Fibroblast of villous mesenchyme (primary cell): ENCODE measurements at places on chromosomes 5 and 9.

- peak; percentile 88 for DNase-seq
These were observed 2.1 kb upstream of the ANXA1 start for GRCh38 chr9:73149371-73150067.

GRCh38 chr9:112037281-112038016 is 137.6 kb downstream of the SUSD1 start:
- peak; percentile 77 for DNase-seq

- DNase-seq, result peak; percentile 39
These were observed 145.4 kb upstream of the RAD23B start for GRCh38 chr9:107137495-107138202.

- peak; percentile 25 for DNase-seq
These were observed 67.4 kb upstream of the TBC1D9B start for GRCh38 chr5:179974946-179975712.

- peak; percentile 8 for DNase-seq
These were observed 57.3 kb downstream of the RIGI start for GRCh38 chr9:32468740-32469139.

DNA sequence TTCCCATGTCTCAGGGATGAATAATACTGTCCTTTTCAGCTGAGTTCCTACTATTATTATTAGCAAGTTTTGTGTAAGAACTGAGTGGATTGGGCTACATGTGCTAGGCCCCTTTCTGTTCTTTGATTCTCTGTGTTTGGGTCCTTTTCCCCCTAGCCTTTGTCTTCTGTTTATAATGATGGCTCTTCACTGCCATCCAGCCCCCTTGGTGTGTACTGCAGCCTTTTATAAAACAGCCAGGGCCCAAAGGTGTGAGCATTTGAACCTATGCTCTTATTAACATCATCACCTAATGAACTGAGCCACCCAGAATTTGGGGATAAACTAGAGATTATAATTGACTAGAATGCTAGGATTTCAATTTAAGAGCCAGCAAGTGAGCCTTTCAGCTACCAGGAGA is 52.6 kb downstream of the PLAC8L1 start:
- DNase-seq, result no peak

DNA sequence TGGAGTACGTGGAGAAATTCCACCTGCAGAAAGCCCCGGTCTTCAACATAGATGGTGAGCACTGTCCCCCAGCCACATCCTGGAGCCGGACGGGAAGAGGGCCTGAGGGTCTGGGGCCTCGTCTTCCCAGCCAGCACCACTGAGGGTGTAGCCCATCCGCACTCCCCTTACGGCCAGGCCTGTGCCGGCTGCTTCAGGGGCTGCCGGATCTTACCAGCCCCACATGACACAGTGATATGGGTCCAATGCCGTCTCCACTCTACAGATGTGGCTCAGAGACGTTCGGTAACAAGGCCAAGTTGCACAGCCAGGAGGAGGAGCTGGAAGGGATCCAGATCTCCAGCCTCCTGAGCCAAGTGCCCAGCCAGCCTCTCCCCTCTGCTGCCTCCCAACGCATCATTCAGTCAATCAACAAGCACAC is 21.3 kb downstream of the GLT6D1 start:
- DNase-seq, result no peak

DNA sequence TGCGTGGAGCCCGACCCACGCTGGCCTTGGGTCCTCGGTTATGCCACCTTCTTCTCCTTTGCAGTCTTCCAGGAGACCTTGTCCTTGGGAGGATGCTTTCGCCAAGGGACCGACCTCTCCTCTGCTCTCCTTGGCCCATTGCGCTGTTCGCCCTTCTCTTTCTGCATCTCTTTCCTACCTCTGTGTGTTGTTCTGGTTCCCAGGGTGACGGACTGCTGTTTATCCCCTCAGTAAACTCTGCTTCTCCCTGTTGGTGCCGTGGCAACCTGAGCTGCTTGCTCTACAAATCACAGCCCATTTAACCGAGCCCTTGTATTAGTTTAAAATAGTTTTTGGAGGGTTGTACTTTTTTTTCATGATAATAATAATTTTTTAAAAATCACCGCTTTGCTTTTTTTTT is 97.9 kb downstream of the DAPK1 start:
- DNase-seq, result no peak

- DNase-seq, result no peak
These were observed 171.0 kb downstream of the RMI1 start for GRCh38 chr9:84151640-84152039.

DNA sequence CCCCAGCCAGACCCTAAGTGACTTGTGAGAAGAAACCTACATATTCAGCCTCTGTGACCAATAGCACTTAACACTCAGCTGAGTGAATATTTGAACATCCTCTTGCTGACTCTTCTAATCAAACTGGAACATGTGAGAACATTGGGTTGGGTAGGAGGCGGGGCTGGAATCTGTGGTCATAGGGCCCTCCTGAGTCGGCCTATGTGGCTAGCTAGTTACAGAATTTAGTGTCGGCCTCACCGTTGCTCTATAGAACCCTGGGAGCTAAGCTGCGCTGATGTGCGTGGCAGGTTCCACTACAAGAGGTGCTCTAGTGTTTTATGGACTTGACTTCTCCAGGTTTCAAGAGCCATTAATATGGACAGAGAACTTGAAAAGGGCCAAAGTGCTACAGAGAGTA is 138.8 kb downstream of the DROSHA start:
- no peak for DNase-seq

DNA sequence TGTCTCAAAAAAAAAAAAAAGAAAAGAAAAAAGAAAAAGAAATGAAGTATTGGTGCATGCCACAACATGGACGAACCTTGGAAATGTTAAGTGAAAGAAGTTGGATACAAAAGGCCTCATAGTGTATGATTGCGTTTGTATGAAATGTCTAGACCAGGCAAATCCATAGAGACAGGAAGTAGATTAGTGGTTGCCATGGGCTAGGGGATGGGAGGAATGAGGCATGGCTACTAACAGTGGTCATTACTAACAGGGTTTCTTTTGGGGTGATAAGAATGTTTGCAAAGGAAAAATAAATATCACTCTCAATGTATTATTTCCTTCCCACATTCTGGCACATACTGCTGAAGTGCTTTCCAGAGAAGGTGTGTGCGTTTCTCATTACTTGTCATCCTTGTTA is 44.1 kb downstream of the UGCG start:
- DNase-seq, result no peak

GRCh38 chr5:10624206-10624605 is 60.3 kb downstream of the ANKRD33B start:
- DNase-seq, result no peak

DNA sequence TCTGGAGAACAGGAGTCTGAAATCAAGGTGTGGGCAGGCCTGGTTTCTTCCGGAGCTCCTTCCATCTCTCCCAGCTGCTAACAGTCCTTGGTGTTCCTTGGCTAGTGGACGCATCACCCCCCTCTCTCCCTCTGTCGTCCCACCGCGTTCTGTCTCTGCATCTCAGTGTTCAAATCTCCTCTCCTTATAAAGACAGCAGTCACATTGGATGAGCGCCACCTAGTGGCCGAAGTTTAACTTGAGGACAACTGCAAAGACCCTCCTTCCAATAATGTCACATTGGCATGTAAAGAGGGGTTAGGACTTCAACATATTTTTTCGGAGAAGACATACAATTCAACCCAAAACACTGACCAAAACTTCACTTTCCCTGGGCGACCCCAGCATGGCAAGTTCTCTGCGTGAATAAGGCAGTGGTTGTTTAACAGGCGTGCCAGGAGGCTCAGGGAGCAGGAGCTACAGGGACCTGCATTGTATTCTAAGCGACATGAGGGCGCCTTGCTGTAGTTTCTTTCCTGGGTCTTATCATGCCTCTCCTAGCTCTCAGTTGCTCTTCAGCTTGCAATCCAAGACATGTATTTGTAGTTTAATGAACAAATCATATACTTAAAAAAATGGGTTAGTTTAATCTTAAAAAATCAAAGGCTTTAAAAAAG is 27.9 kb upstream of the BASP1 start:
- DNase-seq, result peak; percentile 92

DNA sequence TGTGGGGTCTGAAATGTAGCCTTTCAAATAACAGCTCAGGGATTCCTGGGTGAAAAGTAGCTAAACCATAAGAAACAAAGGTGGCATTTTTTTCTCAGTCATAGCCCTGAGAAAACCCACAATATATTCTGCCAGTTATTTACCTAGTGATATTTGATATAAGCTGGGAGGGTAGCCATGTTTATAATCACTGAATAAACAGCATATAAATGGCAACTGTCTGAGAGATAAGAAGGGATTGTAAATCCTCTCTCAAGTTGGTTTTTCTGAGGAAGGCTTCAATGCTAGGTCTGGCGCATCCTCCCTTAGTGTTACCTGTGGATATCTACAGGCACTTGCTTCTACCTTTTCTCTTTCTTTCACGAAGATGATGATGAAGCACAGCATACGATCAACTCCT is 1080.5 kb upstream of the DMAC1 start:
- DNase-seq, result no peak

DNA sequence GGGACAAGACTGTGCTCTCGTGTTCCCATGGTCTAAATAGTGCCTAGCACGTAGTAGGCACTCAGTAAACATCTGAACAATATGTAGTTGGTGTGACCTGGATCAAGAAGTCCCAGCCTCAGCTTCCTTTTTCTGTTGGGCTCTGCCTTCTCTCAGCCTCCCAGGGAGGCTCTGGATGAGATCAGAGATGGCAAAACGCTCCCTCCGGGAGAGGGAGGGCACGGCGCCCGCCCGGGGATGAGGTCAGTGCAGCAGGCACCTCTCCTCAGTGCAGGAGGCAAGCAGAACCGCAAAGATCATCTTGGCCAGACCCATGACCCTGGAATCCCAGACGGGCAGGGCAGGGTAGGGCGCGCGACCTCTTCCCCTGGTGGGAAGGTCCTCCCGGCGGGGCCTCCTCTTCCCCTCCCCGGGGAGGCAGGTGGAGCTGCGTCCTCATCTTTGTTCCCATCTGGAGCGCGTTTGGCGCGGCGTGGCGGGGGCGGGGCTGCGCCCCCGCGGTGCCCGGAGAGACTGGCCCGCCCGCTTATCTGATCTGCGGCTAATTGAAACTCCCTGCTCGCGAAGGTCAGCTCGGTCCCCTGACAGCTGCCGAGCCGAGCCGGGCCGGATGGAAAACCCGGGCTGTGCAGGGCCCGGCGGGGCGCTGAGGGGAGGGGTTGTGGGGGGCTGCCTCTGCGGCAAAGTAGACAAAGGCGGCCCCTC is 60.9 kb downstream of the CXXC5 start:
- peak; percentile 87 for DNase-seq

- DNase-seq, result no peak
These were observed 358.1 kb upstream of the PIK3R1 start for GRCh38 chr5:67857502-67857901.

DNA sequence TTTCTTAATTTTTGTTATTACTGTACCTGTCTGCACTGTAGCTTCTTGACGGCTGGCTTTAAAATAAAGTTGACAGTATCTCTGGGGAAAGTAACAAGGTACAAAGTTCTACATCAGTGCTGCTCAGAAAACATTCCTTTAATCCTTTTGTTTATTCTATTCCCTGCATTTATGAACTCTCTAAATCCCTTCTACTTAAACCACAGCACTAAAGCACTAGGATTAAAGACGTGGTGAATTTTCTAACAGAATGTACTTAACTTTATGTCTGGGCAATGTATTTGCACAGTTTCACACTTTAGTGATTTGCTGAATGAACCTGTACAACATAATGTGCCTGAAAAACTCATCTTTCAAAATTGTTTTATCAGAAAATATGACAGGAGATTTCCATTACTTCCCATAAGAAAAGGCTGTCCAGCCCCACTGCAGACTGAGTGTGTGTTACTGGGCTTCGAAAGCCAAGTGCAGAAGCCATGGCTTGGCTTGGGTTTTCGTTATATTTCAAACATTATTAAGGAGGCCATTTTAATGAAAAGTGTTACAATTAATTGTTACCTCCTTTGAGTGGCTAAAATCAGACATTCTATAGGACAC is 43.8 kb downstream of the LHFPL2 start:
- peak; percentile 96 for DNase-seq

DNA sequence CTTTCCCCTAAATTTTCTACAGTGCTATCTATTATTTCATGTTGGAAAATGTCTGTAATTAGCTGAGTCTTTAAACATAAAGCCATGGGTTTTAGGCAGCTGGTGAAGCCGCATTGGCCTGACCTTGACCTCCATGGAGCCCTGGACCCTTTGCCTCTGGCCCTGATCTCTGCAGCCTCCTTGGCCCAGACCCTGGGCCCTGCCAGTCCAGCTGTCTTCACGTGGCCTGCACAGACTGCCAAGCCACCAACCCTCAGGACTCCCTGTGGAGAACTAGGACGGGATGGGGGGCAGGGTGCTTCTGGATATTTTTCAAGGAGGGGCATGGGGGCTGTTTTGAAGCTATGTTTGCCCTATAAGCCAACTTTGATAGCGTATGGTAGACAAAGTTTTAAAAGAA is 29.8 kb upstream of the PPARGC1B start:
- no peak for DNase-seq

- DNase-seq, result no peak
These were observed 266.2 kb upstream of the IRX1 start for GRCh38 chr5:3329427-3329826.

DNA sequence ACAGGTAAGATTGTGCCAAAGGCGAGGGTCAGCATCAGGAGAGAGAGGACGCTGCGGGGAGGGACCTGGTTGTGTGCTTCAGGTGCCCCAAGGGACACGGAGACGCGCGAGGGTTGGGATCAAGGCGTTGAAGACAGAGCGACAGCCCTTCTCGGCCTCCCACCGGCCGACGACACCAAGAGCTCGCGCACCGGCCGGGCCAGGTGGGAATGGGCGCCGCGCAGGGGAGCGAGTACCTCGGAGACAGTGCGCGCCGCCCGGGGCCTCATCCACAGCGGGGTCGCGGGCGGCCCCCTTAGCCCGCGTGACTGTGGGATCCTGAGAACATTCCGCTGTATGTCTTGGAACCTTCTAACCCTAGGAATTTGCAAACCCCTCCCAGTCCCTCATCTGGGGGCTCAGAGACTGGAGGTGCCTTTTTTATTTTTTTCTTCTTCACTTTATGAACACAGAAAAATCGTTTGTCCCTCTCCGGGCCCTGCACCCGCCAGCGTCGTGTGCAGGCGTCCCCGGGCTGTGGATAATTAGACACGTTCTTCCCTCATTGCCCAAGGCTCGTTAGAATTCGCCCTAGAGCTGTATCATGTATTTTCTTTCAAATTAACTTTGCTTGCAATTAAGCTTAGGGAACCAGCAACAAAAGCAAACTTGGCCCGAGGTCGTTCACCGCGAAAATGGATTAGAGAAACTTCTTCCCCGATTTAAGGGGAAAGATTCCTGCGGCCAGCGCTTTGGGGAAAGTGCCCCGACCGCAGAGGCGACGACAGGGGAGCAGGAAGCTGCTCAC is 4.8 kb downstream of the FOXE1 start:
- DNase-seq, result no peak

GRCh38 chr9:107685901-107686300 is 196.3 kb upstream of the KLF4 start:
- DNase-seq, result no peak

DNA sequence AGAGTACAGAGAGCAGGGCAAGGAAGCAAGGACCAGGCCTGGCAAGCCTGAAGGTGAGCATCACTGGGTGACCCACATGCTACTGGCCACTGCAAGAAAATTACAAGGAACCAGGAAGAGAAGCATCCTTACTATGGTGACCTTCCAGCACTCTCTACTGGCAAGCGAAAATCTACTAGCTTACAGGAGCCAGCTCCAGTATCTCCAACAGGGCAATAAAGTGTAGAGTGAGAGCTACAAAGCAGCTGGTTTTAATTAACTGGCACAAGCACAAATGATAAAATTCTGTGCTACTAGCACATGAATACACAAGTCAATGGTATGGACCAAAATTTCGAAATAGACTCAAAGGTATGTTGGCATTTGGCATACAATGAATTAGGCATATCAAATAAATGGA is 113.3 kb upstream of the CAST start:
- DNase-seq, result peak; percentile 37
